Activated CD4-positive, alpha-beta T cell treated with anti-CD3 and anti-CD28 coated beads, Interleukin-2, amount 10 ng/mL, durations not matched to agents 24 days and 14 days (primary cell): ENCODE measurements at places on chromosomes 1 and 21.

- DNase-seq = no peak
These were observed 53.9 kb downstream of the EDN2 start for GRCh38 chr1:41430582-41430981.

DNA sequence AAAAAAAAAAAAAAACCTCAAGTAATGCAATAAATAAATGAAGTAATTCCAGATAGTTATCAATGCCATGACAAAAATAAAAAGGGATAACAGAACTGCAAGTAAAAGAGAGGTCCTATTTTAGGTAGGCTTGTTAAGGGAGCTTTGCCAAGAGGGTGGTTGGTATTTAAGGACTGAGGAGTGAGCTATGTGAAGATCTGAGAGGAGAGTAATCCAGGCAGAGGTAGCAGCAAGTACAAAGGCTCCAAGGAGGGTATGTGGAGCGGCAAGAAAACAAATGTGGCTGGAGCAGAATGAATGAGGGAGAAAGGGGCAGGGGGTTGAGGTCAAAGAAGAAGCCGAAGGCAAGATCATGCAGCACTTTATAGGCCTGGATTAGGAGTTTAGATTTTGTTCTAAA is 59.9 kb upstream of the CDC42BPA start:
- no peak for DNase-seq

- peak; percentile 88 for DNase-seq
These were observed 21.5 kb downstream of the STPG1 start for GRCh38 chr1:24391882-24392603.

DNA sequence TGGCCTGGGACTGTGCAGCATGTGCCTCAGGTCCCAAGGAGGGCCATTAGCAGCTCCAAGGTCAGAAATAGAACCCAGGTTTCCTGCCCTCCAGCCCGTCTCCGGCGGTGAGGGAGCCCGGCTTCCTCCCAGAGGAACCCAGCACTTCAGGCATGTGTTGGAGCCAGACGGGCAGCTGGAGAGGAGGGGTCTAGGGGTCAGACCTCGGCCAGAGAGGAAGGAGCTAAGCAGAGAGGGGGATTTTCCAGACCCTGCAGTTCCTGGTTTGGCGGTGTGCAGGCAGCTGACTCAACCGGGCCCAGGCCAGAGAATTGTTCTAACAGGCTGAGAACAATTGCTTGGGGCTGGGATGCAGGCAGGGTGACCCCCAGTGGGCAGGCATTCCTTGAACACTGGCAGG is 37.1 kb downstream of the HSPG2 start:
- no peak for DNase-seq

DNA sequence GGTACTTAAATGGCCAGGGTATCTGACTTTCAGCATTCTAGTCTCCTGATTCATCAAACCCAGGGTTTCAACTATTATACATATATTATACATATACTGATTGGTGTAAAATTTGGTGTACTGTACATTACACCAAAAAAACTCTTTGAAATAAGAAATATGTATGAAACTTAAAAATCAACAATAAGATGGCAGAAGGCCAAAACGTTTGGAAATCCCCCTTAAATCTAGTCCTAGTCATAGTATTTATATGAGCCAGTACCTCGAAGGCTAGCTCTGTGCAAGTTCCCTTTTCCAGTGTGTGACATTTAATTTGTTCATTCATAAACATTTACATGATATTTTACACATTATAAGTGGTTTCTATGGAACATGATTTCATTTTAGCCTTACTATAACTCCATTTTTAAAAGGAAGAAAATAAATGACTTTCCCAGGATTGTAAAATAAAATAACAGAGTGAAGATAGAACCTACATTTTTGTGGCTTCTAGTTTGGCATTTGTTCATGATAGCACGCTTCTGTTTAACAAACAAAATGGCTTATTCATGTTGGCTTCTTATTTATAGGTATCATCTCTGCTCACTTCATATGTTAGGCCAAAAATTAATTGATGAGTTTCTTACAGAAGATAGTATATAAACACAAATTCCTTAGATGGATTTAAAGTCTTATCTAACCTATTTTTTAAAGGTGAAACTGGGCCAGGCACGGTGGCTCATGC is 18.8 kb upstream of the ZNF281 start:
- no peak for DNase-seq

DNA sequence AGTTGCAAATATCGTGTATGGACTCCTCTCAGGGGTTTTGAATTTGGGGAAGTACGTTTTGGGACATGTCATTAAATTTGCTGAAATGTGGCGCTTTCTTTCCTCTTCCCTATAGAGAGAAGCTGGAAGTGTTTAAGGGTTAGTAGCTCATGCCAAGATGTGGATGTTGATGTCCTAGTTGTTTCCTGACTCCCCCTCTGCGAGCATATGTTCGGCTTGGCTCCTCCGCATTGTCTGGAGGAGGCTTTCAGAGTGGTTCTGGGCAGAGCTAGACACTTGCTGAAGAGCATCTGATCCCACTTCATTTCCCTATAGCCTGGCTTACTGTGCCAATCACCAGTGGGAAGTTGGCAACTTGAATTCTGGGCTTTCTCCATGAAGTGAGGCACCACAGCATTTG is 347.4 kb upstream of the B3GALT2 start:
- no peak for DNase-seq

GRCh38 chr21:45111703-45112102 is 37.3 kb downstream of the ADARB1 start:
- DNase-seq = no peak

- peak; percentile 37 for DNase-seq
These were observed 479.8 kb upstream of the VAMP3 start for GRCh38 chr1:7290971-7291970.

DNA sequence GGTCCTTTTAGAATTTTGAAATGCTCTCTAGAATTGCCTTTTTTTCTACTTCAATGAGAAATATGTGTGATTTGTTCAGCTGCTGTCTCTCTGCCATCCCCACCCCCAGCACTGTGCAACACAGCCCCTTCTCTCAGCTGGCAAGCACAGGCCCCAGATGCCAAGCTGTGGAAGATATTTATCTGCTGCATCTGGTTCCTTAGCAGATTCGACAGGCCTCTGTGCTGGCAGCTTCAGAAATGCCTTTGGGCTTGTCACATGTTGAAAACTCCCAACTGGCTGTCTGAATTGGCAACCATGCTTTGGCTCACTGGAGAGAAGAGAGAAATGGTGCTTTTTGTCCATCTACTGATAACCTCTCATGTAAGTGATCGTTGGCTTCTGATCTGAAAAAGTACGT is 206.7 kb upstream of the C1orf87 start:
- DNase-seq = no peak

DNA sequence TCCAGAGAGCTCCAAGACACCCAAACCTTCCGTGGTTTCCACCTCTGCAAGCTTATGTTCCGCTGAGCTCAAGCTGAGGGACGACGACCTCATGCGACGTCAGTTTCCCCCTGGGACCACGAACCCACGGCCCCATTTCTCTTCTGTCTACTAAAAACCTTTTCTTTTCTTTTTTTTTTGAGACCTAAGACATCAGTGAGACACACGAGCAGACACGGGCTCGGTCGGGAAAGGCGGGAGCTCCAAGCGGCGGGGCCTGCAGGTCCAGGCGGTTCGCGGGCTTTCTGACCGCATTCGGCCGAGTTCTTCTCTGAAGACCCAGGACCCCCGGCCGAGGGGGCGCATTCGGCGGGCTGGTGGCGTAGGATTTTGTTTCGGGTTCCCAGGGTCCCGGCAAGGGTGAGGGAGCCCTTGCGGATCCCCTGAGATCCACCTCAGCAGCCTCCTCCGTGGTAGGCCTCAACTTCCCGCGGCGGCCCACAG is 402 bp downstream of the C21orf58 start:
- no peak for DNase-seq

DNA sequence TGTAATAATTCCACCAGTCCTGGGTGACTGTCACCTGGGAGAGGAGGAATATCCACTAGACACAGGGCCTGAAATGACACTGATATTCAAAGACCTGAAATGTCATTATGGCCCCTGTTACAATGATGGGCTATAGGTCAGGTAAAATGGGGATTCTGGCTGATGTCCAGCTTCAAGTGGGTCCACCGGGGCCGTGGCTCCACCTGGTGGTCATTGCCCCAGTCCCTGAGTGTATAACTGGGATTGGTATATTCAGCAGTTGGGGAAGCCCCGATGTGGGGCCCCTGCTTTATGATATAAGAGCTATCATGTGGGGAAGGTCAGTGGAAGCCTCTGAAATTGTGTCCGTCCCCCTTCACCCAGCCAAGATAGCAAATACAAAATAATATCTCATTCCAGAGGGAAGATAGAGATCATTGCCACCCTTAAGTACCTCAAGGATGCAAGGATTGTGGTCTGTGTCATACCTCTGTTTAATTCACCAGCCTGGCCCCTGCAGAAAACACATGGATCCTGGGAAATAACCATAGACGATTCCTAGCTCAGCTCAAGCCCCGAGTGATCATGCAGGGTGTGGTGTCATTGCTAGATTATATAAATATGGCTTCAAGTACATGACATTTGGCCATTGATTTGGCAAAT is 19.4 kb downstream of the PLEKHO1 start:
- peak; percentile 82 for DNase-seq

DNA sequence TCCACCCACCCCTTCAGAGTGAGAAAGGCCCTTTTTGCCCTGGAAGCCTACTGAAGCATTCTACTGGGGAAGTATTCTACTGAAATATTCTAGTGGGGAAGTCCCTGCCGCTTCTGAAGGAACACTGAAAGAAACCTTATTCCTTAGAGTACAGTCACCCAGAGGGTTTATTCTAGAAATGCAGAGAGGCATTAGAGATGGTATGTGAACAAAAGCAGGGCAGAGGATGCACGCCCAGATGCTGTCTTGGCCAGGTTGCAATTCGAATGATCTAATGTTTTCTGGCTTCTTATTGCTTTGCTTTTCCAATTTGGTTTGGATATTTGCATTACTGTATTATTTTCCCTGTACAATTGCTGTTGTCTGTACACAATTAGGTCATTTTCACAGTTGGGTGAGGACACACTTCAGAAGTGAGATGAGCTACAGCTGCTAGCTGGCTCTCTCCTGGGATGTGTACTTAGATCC is 37.1 kb downstream of the CCN1 start:
- DNase-seq = no peak

- no peak for DNase-seq
These were observed 7.4 kb upstream of the TLR5 start for GRCh38 chr1:223150443-223150842.

DNA sequence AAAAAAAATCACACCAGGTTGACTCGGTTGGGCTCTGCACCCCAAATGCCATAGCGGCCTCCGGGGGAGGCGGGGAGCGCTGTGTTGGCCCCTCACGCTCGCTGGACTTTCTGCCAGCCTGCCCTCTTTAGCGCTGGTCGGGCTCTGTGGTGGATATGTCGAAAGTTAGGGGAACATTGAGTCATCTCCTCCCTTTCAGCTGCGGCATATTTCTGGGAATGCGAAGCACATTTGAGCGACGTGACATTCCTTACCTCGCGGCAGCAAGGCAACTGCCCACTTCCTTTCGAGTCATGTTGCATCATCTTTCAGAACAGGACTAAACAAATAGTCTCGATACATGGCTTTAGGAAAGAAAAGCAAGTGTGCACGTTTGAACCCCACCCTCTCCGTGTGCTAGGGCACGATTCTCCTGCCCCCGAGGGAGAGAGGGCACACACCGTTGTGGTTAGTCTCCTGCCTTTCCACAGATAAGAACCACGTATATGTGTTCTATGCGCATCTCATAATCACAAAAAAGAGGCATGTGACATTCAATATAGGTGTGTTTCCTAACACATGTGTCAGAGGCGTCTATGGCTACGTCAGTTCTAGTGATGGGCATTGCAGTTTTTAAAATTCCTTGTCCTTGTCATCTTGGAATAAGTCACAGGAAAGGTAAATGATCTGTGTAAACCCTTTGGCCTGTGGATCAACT is 105.9 kb upstream of the SLC45A1 start:
- DNase-seq = peak; percentile 69

GRCh38 chr1:11272544-11272831 is 510 bp upstream of the UBIAD1 start:
- no peak for DNase-seq

DNA sequence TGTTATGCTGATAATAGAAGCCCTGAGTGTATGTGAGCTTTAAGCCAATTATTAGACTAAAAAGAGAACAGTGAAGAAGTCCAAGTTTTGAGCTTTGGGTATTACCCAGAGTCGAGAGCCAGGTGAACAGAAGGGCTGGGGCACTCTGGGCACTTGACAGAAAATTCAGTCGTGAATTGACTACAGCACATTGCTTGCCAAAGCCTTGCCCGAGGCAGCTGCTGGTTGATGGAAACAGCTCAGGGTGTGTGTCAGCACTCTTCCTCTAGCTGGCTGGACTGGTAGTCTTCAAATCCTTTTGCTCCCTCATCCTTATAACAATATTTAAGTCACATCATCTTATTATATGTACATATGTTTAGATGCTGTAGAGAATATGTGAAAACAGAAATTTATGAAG is 21.3 kb downstream of the PDE4B start:
- no peak for DNase-seq

DNA sequence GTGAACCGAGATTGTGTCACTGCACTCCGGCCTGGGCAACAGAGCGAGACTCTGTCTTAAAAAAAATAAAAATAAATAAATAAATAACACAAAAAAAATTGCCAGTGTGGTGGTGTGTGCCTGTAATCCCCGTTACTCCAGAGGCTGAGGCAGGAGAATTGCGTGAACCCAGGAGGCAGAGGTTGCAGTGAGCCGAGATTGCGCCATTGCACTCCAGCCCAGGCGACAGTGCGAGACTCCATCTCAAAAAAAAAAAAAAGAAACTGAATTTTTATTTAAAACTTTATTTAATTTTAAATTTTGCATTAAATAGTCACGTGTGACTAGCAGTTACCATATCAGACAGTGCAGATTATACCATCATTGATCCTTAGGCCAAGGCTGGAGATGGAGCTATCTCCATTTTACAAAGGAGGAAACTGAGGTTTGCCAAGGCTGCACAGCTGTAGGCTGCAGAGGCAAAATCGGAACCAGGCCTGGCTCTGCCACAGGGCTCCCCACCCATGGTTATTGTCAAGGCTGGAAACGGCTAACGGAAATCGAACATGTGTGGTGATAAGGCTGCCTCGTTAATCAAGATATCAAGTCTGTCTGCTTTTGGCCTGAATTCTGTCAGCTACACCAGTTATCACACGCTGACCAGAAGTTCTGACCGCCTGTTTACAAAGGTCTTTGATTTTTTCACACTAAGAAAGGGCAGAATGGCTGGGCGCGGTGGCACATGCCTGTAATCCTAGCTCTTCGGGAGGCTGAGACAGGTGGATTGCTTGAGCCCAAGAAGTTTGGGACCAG is 20.5 kb downstream of the HSPG2 start:
- DNase-seq = no peak

GRCh38 chr1:29716306-29716705 is 480.0 kb downstream of the PTPRU start:
- no peak for DNase-seq

DNA sequence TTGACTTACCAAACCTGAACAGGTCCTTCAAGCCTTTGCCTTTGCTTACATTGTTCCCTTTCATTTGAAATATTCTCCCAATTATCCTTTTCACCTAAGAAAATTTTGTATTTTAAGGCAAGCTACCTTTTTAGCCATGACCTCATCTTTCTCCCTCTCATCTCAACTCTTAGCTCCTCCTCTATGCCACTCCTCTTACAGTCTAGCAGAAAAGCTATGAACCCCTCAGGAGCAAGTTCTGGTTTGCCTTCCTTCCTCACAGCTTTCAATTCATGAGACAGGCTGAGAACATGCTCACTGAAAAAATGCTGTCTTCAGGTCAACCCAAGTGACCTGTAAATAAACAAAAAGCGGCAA is 8.3 kb upstream of the MUTYH start:
- DNase-seq = no peak
